Activated B cell treated with CpG ODN at 0.5 μM for 24 hours (primary cell): ENCODE measurements at places on chromosomes 11 and 22.
A peak's percentile ranks its signal among the peaks of the same experiment; 100 is the strongest.

GRCh38 chr11:6468712-6469495, 4.8 kb downstream of the TRIM3 start:
- no peak for DNase-seq

DNA sequence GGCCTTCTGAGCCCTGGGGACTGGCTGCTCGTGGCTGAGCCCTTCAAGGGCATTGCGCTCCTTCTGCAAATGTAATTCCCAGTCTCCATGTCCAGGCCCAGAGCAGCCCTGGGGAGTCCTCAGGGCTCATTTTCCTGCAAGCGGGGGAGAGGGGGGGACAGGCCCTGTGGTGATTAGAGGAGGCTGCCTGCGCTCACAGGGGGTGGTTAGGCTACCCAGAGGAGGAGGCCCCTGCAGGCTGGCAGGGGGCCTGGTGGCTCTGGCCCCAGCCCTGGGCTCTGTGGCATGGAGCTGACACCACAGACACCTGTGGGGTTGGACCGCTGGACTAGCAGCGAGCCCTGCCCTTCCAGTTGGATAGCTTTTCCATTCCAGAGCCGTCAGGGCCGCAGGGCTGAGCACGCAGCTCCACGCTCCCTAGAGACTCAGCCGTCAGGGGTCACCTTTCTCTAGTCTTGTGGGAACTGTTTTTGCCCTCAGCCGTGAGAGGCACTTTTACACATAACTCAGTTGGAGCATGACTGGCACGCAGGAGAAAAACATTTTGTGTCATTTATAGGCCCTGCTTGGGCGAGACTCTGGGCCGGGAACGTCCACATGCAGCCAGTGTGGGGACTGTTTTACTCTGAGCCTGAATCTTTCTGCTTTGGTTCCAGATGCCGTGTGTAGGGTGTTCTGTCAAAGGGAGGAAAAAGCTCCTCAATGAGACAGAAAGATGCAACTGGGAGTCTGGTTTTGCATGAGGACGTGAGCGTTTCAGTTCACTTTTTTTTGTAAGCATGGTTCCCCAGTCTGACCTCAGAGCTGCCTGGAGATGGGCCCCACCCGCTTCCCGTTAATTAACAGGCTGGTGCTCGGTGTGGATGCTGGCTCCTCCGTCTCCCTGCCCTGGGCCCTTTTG, 58.1 kb downstream of the LRP5 start:
- DNase-seq: peak; percentile 44

GRCh38 chr22:50318356-50318697, 8.5 kb downstream of the DENND6B start:
- no peak for DNase-seq

DNA sequence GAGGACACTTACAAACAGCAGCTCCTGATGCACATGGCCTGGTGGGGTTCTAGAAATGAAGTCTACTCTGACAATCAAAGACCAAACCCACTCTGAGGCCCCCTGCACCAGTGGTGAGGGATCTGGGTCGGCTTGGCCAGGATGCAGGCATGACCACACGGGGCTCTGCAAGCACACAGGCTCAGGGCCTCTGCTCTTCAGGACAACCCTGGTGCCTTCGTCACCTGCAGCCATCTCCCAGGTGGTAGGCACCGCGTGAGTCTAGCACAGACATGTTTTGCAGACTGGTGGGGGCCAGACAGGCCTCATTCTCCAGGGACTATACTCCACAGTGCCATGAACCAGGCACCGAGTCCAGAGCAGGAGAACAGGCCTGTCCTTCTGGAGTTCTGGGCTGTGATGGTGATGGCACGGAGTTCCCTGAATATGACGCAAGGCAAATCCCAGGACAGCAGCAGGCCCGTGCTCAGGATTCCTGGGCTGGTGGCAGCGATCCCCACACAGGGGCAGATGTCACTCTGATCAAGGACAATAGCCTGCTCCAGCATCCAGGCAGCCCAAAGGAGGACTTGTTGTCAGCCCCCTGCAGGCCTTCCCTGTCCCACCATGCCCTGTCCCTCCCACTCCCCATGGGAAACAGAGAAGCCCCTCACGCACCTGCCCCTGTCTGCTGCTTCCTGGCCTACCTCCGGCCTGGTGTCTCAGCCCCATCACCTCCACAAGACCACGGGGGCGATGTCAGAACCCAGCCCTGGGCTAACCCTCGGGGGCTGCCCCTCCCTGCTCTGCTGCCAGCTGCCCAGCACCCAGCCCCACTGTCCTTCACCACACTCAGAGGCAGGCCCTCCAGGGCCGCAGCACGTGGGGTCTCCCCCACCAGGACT, 36.1 kb downstream of the GNB1L start:
- DNase-seq: no peak

GRCh38 chr11:30257058-30257457, 26.2 kb downstream of the FSHB start:
- DNase-seq: no peak

DNA sequence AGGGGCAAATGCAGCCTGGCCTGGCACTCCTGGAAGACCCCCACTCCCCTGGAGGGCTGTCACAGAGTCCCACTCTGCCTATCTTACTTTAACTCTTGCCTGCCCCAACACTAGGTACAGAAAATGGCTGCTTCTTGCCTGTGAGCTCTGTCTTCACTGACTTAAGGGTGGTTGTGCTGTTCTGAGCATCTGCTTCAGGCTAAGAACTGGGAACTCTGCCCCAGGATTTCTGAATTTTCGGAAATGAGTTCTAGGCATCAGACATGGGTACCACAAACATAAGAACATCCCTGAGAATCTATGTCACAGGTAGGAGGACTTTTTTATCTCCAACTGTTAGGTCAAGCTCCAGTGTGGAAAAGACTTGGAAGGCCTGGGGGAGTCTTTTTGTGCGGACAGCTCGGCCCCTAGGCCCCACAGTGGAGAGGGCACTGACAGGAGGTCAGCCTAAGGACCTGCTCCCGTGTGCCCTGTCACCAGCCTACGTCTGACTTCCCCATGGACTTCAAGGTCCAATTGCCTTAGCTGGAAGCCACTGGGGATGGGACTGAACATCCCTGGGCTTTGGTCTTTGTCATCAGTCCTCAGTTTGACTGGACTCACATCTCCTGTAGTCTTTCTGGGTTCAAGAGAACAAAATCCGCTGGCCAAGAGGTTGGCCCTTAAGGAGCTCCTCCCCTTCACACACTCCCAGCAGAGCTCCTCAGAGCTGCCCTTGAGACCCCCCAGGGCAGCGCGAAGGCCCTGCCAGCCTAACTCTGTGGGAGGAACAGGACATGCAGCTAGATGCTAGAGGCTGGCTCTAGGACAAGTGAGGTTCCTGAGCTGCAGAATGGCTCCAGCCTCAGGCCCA, 31.9 kb downstream of the PPP2R1B start:
- no peak for DNase-seq
